ENCODE measurements at places on chromosomes 5 and 9.

DNA sequence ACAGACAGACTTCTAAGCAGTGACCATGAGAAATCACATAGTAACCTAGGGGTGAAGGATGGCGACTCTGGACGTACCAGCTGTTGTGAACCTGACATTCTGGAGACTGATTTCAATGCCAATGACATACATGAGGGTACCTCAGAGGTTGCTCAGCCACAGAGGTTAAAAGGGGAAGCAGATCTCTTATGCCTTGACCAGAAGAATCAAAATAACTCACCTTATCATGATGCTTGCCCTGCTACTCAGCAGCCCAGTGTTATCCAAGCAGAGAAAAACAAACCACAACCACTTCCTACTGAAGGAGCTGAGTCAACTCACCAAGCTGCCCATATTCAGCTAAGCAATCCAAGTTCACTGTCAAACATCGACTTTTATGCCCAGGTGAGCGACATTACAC is 38.0 kb upstream of the CCDC152 start:
- DNase-seq: peak; percentile 73

DNA sequence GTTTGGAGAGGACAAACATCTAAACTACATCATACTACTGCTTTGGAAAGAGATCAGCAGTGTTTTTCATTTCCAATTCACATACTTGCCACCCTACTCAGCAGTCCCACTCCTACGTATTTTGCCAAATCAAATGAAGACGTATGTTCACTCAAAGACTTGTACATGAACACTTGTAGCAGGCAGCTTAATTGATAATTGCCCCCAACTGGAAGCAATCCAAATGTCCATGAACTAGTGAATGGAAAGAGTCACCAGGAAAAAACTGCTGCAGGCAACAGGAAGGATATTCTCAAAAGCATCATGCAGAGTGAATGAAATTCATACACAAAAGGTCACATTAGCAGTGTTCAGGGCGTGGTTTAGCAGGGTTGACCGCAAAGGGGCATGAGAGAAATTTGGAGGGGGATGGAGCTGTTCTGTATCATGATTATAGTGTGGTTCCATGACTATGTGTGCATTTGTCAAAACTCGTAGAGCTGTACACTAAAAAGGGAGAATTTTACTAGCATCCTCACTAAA is 38.8 kb downstream of the PAEP start:
- no peak for DNase-seq

- DNase-seq: peak; percentile 51
Measured at GRCh38 chr9:6896562-6896961, 138.8 kb downstream of the KDM4C start.

DNA sequence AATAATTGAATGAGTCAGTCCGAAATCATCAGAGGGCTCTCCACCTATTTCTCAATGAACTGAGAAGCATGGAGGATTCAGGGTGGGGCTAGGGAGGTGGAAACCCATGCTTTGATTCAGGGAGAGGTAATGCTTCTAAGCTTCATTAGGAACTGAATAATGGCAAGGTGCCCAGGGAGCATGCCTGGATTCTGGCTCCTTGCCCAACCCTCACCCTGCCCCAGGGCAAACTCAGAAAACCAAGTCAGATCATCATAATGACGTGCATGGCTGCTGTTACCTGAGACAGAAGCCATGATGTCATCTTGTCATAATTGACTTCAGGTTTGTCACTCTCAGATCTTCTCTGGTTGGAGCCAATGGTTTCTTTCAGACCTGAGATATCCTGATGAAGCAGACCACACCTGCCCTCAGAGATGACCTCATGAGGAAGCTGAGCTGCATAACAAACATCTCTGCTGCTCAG is 199.6 kb downstream of the SYK start:
- DNase-seq: no peak

GRCh38 chr9:100819980-100820379 is 208.5 kb upstream of the PLPPR1 start:
- DNase-seq: no peak
